ENCODE measurements at places on chromosomes 7 and 10.

DNA sequence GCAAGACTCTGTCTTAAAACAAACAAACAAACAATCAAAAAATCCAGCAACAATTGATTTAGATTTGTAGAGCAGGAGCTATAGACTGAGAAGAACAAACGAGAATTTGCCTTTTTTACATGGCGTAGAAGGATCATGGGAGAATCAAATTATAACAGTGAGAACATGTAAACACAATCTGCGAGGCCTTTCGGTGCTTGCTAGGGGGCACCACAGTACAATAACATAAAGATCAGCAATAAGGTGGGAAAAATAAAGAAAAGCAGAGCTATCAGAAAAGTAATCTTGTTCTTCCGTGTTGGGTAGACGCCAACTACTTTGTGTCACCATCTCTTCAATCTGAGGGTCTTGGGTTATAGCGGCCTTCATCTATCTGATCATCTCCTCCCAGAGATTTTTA lies 82.2 kb downstream of the NOD1 start:
- DNase-seq: no peak

DNA sequence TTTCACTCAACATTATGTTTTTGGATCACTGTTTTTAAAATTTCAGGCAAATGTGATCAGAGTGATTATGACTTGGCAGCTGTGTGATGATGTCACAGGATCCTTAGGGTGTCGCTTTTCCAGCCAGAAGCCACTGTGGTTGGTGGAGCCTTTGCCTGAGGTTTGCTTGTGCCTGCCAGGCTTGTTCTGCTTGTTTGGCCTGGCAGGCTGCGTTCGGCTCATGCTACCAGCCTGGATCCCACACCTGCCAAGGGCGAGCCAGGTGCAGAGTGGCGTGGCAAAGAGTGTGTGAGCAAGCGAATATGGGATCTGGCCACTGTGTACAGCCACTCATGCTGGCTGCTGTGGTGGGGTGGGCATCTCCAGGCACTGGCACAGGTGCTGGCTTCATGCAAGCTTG lies 55.7 kb downstream of the ADK start:
- DNase-seq: no peak

- no peak for DNase-seq
These were observed 32.8 kb downstream of the TMEM60 start for GRCh38 chr7:77765481-77765880.

- DNase-seq: no peak
These were observed 7.7 kb downstream of the GRM8 start for GRCh38 chr7:127245002-127245401.

DNA sequence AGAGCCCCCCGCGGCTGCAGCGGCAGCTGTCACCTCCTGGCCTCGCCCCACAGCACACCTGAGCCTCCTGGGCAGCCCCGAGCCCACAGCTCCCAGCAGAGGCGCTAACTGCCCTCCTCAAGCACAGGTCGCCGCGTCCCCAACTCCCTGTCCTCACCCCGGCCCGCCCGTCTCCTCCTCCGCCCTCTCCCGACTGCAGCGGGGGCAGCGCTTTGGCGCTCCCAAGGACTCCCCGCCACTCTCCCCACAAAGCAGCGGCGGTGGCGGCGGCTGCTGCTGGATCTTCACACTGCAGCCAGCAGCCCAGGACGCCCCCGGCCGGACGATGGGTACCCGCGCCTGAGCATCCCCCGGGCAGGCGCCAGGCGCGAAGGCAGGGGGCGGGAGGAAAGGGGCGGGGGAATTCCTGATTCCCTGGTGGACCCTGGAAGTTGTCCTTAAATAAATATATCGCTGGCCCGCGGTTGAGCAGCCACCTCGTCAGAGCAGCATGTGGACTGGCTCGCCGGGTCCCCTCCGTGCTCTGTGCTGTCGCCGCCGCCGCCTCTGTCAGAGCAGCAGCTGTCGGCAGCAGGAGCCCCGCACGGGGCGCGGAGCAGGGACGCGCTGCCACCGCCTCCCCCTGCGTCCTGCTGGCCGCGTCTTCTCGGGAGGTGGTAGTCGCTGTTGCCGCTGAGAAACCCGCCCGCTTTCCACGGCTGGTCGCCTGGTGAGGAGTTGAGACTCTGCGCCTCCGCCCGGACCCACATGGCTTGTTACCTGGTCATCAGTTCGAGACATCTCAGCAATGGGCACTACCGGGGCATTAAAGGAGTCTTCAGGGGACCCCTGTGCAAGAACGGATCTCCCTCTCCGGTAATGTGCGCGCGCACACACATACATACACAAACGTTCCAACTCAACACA lies at the start of gene ZNF804B:
TSS of gene ZNF804B (plus strand) at position 471 of the 906 bp plus-strand sequence. CDS start at position 748, 277 bp downstream.
- DNase-seq: no peak

- peak; percentile 42 for DNase-seq
These were observed at the start of gene APBB1IP for GRCh38 chr10:26437637-26438461. Gene APBB1IP, plus strand, starts transcription at chr10:26438341. Its CDS starts 53,986 bp downstream, at chr10:26492327.

DNA sequence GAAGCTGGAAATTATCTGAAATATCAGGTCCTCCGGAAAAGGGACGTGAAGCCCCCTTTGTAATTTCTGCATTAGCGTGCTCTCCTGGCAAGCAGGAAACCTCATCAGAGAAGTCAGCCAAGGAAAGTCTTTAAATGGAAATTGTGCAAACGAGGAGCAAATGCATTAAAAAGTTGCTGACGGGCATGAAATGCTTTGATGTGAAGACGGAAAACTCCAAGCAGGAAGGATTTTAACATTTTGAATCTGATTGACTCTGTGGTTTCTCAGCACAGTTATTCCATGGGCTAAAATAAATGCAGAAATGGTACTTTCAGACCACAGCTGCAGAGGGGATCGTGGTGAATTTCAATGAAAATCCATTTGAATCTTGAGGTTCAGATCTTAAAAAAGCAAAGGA lies 167.8 kb downstream of the AHR start:
- no peak for DNase-seq

DNA sequence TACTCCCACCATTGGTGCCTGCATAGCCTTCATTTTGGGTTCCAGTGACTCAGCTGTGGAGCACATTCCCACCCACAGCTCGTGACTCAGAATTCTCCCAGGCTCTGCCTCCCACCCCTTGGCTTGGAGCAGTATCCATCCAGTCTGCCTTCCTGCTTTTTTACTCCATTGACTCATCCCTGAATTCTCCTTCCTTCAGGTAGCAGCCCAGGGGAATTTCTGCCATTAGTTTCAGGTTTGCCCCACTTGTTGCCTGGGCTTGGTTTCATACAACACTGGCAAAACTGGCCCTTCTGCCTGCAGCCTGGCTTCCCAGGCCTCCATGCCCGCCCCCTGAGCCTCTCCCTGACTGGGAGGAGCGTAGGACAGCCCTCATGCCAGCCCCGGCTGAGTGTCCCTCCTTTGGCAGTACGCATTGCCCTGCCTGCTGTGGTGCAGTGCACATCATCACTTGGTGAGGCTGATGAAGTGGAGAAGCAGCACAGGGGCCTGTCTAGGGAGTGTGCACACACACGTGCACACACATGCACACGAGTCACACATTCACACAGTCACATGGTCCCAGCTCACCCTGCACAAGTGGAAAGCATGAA lies 55.0 kb downstream of the SNX10 start:
- no peak for DNase-seq

- no peak for DNase-seq
These were observed 880.6 kb downstream of the LRMDA start for GRCh38 chr10:76311752-76312636.

- DNase-seq: no peak
These were observed 25.9 kb downstream of the ADAMTS14 start for GRCh38 chr10:70698211-70698610.

- no peak for DNase-seq
These were observed 3.1 kb downstream of the C1GALT1 start for GRCh38 chr7:7185371-7185989.

GRCh38 chr7:150481186-150481920 lies 30.9 kb downstream of the GIMAP8 start:
- peak; percentile 43 for DNase-seq

GRCh38 chr10:126928274-126928673 lies 23.0 kb downstream of the DOCK1 start:
- DNase-seq: no peak

DNA sequence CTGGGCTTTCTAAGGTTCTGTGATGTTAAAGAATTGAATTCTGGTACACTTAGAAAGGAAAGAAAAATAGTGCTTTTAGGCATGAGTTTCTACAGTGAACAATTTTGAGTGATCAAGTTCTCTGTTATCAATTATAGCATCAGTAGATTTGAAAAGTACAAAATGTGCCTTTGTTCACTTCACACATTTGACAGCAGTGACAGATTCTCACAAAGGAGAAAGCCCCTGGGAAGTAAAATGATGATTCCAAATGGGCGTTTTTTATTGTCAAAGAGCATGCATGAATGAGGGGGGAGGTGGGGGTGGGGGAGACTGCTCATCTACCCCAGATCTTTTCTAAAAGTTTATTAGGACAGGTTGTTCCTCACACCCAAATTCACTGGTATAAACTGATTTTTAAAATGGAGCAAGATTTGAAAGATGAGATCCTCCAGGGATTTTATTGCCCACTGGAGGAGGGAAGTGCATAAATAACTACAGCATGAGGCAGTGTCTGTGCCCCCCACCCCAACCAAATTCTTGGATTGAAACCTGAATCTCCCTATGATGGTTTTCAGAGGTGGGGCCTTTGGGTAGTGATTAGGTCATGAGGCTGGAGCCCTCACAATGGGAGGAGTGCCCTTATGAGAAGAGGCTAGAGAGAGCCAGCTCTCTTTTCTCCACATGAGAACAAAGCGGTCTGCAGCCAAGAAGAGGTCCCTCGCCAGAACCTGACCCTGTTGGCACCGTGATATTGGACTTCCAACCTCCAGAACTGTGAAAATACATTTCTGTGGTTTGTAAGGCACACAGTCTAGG lies 79.5 kb downstream of the AOAH start:
- no peak for DNase-seq

DNA sequence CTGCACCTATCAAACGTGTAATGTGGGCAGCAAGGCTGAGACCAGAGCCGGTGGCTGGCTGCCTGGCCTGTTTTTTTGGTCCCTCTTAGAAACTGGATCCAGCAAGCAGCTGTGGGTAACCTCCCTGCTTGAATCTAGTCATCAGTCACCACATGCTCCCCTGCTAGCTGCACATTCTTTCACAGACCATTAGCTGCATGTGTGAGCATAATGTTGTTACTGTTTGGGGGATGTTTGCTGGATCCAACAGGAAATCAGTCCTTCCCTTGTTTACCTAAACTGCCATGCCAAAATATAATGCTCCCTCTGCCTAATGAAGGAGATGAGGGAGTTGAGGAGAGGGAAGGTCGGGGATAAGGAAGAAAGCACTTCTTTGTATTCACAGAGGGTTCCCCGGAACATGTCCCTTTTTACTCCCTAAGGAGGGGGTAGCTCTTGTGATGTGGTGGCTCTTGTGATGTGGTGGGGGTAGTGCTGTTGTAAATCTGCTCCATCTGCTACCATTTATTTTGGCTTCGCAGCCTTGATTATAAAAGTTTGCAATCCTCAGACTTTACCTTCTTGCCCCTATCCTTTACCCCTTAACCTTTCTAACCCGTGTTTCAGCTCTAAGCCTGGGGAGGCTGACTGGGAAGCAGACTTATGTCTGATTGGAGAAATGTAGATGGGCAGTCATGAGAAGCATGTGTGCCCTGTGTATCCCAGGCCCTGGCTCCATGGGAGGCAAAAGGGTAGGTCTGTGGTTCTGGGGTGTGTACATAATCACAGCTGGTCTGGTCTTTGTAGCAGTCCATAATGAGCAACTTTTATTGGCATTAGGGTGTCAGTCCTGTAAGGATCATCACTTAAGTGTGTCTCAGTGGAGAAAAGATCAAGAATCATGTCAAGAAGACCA lies 20.8 kb downstream of the LOXL4 start:
- DNase-seq: no peak

GRCh38 chr10:89609833-89610346 lies 35.2 kb downstream of the PANK1 start:
- DNase-seq: no peak

GRCh38 chr10:132299371-132300336 lies 8.1 kb downstream of the STK32C start:
- no peak for DNase-seq

DNA sequence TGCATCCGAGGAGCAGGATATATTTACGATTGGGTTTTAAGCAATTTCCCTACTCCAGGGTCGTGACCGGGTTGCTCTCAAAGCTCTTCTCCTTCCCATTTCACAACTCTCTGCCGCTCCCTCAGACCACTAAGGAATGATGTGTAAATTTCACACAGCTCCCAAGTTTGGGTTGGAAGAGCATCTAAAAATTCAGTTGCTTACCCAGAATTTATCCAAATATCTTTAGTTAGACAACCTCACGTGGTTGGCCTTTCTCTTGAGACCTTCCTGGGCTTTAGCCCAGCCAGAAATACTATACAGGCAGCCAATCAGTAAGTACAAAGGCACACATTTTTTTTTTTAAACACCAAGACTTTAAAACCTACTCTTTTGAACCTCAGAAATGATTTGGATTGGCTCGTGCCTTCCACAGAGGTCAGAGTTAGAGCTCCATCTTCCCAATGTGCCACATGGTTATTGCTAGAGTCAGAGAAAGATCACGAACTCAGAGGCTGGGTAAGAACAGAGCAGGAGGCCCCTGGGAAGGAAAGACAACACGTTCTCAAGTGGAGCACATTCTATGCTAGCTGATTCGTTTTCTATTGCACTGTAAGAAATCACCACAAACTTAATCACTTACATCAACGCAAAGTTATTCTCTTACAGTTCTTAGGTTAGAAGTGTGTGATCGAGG lies 335.4 kb upstream of the MGMT start:
- DNase-seq: no peak

GRCh38 chr7:135217645-135218509 lies 6.6 kb upstream of the WDR91 start:
- no peak for DNase-seq

- no peak for DNase-seq
These were observed 28.0 kb downstream of the SGMS1 start for GRCh38 chr10:50595785-50596184.

GRCh38 chr7:40041456-40041855 lies 91.4 kb downstream of the CDK13 start:
- no peak for DNase-seq

- no peak for DNase-seq
These were observed 32.9 kb upstream of the BPGM start for GRCh38 chr7:134613623-134614347.

DNA sequence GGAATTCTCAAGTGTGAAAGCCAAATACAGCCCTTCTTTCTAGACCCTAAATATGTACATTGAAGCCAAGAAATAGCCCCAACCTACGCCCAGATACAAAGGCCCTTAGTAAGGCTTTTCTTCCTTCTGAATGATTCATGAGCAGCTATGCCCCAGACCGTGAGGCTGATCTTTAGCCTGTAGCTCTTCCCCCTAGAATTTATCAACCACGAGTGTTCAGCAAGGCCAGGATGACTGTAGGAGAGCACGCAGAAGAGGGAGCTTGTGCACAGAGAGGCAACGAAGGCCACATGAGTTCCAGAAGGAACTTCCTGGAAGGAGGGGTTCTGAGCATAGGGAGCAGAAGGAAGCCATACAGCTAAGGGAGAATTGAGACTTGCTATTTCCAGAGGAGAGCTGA lies 53.0 kb upstream of the HABP2 start:
- no peak for DNase-seq

- DNase-seq: peak; percentile 24
These were observed 9.5 kb downstream of the ANKRD1 start for GRCh38 chr10:90911133-90912051.
